Ammon's horn (tissue), 1 donor: ENCODE measurements at places on chromosomes 2 and 18.

DNA sequence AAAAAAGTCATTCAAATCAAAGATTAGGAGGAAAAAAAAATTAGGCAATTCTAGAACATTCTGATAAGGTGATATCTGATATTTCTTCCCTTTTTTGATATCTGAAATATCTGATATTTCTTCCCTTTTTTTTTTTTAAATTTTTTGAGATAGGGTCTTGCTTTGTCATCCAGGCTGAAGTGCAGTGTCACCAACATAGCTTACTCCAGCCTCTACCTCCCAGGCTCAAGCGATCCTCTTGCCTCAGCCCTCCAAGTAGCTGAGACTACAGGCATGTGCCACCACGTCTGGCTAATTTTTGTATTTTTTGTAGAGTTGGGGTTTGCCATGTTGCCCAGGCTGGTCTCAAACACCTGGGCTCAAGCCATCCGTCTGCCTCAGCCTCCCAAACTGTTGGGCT lies 33.9 kb downstream of the MEX3C start:
- DNase-seq = no peak

DNA sequence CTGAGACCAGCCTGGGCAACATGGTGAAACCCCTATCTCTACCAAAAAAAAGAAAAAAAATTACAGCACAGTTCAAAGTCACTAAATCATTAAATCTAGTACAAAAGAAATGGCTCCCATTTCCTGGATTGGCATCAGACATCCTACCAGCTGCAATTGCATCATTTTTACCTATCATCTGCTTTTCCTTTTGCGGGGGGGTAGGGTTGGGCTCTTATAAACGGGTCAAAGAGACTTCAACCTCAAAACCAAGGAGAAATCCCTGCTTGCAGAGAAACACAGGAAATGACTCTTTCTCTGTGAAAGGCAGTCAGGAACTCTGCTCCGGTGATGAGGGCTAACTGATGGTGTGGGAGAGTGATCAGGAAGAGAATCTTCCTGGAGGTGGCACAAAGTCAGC lies 45.3 kb upstream of the RFX8 start:
- DNase-seq = no peak

DNA sequence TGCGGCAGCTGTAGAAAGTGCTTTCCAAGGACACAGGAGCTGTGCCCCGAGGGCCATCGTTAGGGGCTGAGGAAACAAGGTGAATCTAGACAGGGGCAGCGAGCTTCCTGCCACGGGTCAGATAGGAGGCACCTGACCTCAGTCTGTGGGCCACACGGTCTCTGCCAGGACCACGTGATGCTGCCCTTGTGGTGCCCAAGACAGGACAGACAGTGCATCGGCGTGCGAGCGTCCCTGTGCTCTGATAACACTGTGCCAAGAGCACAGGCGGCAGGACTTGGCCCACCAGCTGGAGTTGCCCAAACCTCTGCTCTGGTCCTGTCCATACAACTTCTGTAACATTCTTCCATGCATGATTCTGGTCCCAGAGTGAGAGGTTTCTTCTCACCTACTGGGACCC lies 225.4 kb downstream of the TWIST2 start:
- DNase-seq = no peak

DNA sequence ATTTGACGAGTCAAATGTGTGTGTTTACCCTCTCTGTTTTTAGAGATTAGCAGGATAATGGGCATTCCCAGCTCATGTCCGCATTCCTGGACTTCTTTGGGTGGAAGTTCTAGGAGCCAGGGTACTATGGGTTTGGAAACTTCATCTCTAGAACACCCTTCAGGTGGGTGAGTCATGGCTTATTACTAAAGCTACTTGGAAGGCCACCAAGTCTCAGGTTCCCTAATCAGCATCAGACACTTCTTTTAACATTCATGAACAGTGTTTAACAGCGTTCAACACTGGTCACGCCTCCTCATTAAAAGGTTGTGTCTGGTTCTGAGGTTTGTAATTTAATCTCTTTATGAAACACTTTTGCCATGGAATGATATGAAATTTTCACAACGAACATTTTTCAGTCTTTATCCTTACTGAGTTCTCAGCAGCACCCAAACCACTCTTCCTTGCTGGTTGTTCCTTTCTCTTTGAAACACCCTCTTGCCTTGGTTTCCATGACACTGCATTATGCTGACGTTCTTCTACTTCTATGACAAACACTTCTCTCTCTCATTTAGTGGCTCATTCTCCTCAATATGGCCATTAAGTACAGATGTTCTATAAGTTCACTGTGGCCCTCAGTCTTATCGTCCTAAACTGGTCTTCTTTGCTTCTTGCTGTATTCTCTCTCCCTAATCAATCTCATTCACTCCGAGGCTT lies 49.3 kb downstream of the MMADHC start:
- DNase-seq = no peak

- DNase-seq = no peak
Observed at GRCh38 chr2:48274040-48274439, 255.9 kb upstream of the STON1 start.

DNA sequence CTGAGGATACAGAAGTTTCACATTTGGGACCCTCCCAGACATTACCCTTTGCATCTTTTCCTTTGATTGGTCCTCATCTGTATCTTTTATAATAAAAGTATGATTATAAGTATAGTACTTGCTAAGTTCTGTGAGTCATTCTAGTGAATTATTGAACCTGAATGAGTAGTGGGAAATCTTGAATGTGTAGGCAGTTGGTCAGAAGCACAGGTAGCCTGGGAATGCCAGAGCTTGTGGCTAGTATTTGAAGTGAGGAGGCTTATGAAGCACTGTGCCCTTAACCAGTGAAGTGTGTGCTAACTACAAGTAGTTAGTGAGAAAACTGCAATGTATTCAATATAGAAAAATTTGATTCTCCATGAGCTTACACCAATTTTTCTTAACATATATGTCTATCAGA lies 257.6 kb downstream of the GRB14 start:
- DNase-seq = no peak

- DNase-seq = no peak
Observed at GRCh38 chr2:69620870-69621269, 22.7 kb downstream of the AAK1 start.

DNA sequence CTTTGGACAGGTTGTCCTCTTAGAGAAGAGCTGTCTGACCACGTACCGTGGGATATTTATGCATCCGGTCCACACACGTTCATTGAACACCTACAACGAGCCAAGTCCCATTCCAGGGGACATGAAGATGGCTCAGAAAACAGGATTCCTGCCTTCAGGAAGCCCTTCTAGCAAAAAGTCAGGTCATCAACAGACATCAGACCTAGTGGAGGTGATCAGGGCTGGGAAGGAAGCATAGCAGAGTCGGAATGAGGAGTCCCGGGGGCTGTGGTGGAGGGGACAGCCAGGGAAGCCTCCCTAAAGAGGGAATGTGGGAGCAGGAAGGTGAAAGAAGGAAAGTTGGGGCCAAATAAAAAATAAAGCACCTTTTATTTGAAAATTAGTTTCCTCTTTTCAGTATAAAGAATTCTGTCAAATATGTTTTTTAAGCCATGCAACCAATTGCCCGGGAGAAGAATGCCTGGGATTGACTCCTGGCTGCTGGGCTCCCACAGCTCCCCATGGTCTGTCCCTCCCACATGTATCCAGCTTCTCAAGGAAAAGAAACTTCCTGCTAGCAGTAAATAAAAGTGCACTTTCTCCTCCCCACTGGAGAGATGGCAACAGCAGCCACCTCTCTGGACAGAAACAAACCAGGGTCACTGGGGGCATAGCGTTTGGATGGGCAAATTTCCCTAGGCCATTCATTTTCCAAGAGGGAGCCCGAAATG lies 144.8 kb downstream of the SMAD7 start:
- DNase-seq = no peak

- DNase-seq = no peak
Observed at GRCh38 chr2:172998547-172999272, 76.9 kb upstream of the MAP3K20 start.

- DNase-seq = no peak
Observed at GRCh38 chr2:148998165-148998830, 40.2 kb upstream of the LYPD6B start.

DNA sequence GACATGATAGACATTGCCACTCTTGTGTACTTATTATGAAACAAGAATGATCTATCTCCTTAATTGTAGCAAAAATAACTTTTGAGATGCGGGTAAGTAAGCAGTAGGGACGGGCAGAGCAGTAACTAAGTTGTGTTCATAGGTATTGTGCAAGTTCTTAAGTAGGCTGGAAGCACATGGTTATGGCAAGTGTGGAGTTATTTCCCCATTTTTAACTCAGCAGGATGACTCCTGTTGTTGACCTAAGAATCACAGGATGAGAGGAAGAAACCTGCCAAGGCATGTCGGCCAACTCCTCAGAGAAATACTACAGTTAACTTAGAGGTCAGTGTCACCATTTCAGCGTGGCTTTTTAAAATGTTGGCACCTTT lies 51.1 kb upstream of the FN1 start:
- no peak for DNase-seq

DNA sequence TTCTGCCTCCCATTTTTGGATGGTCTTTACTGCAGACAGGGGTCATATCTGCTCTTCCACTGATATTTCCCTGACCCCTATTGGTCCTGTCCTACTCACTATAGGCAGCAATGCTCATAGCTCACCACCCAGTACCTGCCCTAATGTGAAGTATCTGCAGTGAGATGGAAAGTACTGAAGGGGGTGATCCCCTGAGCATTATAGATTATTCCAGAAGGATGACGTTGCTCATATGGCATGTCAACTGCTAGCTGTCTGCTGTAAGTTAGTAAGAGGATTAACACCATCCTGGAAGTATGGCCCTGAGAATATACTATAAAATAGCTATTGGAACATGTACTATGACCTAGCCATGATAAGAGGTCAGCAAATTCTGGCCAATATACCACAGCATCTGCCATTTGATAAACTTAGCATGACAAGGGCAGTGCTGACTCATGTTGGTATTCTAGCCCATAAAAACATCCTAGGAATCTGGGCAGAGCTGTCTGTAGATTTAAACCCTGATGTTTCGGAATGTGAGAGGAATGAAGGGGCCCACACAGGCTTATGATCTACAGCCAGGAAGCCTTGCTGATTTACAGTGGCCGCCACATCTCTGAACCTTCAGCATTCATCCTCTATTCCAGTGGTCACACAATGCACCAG lies 451.4 kb downstream of the TNS1 start:
- no peak for DNase-seq

GRCh38 chr18:2896990-2897389 lies 50.2 kb downstream of the EMILIN2 start:
- DNase-seq = no peak

DNA sequence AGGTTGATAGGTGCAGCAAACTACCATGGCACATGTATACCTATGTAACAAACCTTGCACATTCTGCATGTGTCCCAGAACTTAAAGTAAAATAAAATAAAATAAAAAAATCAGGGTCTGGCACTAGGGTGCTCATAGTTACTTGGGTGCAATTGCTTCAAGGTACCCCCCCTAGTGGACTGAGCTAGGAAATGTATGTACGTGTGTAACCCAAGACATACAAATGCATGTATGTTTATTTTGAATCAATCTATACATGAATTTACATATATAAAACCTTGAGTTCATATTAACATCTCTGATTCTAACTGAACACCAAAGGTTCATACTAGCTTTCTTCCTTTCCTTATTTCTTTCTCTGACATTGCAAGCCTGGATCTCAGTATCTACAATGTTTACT lies 51.5 kb downstream of the USP37 start:
- no peak for DNase-seq

DNA sequence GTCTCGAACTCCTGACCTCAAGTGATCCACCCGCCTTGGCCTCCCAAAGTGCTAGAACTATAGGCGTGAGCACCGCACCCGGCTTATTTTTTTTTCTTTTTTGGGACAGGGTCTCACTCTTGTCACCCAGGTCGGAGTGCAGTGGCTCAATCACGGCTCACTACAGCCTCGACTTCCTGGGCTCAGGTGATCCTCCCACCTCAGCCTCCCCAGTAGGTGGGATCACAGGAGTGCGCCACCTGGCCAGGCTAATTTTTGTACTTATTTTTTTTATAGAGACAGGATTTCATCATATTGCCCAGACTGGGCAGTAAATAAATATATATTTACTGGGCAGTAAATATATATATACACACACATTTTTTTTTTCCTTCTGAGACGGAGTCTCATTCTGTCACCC lies 2.6 kb downstream of the ATP5F1A start:
- no peak for DNase-seq

DNA sequence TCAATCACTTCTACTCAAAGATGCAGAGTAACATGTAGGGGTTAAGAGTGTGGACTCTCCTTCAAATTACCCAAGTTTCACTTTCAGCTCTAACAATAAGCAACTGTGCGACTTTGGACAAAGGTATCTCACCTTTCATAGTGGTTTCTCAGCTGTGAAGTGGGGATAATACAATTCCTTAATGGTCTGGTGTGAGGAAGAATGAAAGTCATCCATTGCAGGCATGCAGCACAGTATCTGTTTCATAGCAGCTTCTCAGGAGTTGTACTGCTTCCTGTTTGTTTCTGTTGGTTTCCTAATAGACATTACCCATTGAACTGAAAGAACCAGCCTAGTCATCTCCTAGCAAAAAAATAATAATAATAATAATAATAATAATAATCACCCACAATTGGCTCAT lies 74.4 kb downstream of the DDX18 start:
- no peak for DNase-seq

DNA sequence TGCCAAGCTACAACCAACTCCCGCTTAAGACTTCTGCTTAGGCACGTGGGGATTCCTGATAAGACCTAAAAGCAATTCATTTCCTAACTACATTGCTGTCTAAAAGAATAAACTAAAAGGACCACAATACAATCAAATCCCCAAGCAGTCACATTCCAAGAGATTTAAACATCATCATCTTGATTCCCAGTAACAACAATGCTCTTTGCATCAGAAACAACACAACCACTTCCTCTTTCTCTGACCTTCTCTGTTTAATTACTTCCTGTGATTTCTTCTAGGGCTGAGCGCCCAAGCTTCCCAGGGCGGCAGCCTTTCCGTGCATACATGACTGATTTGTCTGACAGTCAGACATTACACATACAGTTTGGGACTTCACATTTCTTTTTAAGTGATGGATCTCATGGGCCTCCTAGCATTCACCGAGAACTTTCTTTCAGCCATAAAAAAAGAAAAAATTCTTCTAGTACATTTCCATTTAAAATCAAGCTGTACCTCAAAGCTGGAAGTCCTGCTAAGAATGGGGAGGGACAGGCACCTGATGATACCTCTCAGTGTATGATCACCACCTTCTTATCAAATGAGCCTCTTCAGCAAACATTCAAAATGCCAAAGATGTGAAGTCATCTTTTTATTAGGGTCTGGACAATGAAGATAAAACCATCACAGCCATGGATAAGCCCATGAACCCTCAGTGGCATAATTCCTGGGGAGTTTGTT lies 11.5 kb downstream of the SPRED2 start:
- no peak for DNase-seq

DNA sequence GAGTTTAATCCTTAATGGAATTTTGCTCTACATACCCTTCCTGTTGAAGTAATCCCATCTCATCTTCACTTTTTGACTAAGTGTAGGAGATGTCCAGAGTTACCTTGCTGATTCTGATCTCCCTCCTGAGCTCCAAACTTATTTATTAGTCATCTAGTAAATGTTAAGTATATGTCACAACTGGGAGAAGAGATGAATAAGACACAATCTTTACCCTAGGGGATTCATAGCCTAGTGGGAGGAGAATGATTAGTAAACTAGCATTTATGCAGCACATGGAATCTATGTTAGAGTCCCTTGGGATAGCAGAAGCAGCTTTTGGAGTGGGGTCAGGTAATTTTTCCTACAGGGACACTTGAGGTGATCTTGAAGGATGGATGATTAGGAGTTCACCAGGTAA lies 20.7 kb downstream of the ACVR2A start:
- no peak for DNase-seq

GRCh38 chr2:95274291-95275150 lies at the start of gene PROM2:
Gene PROM2 (plus strand): TSS chr2:95274449. CDS start chr2:95274586, 137 bp downstream.
- no peak for DNase-seq

- DNase-seq = peak; percentile 74
Observed at GRCh38 chr2:126886211-126886915, 12.3 kb upstream of the TEX51 start.
